AG04450 (cell line): ENCODE measurements at places on chromosomes 3 and 15.

- no peak for DNase-seq
Observed at GRCh38 chr3:146705225-146705624, 100.1 kb upstream of the PLSCR5 start.

DNA sequence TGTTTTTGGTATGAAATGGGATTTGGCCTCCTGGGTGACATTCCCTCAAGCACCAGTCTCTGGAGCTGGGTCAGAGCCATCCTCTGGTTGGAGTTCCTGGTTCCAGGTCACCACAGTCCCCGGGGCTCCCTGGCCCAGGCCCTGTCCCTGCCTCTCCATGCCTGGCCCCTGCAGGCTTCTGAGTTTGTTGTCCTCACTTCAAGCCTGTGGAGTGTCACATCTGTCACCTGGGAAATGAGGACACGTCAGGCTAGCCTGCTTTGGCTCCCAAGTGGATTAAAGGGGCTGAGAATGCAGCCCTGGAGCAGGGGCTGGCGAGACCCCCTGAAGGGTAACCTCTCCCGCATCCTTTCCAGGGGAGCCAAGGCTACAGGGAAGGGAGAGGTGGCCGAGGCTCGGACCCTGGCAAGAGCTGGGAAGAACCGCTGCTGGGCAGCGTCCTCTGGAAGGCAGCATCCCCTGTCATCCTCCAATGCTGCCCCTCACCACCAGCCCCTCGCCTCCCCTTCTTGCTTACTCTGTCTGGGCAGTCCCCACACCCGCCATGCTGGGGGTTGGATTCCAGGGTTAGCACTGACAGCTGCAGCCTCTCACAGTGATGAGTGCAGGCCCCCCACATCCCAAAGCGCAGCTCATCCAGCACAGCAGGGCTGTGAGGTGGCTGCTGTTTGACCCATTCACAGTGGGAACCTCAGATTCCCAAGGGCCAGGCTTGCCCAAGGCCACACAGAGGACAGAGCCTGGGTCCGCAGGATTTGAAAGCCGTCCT is 75.5 kb upstream of the IQSEC1 start:
- DNase-seq, result no peak

DNA sequence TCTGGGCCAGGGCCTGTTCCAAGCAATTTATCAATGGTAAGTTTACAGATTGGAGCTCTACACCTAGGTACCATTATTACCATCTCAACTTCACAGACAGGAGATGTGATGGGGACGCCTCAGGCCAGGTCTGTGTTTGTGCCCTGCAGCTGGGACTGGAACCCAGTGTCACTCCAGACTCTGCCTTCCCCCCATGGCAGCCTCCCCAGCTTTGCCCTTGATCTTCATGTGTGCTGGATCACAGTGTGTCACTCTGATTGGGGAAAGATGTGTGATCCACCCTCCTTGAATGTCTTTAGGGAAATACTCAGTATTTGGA is 59.6 kb downstream of the MGLL start:
- no peak for DNase-seq

GRCh38 chr3:155252021-155252420 is 41.5 kb downstream of the STRIT1 start:
- DNase-seq, result no peak

- no peak for DNase-seq
Observed at GRCh38 chr15:77329202-77329601, 90.7 kb downstream of the PEAK1 start.

- DNase-seq, result no peak
Observed at GRCh38 chr3:152195206-152195605, 73.5 kb upstream of the MBNL1 start.

- no peak for DNase-seq
Observed at GRCh38 chr15:86433983-86434382, 354.3 kb downstream of the AGBL1 start.

DNA sequence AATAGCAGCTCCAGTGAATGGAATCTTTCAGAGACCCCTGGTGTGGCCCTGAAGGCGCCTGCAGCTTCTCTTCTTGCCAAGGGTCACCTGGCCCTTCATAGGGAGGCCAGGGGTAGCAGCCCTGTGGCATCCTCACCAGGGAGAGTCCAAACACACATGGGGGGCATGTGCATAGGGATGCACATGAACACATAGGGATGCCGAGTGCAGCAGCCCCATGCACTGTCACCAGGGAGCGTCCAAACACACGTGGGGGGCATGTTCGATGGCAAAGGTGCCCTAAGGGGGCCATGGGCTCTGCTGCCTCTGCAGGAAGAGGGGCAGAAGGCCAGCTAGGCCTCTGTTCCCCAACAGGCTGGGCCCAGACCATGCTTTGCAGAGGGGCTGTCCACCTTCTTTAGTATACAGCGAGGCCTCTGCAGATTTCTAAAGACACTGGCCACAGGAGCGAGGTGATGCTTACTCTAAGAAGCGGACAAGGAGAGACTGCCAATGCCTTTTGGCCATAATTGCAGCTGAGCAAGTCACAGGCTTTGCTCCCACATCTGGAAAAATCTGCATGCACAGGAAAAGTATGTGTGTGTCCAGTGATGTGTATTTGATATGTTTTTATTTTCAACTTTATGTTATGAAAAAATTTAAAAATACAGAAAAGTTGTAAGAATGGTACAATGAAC is 21.0 kb downstream of the ANAPC13 start:
- no peak for DNase-seq

DNA sequence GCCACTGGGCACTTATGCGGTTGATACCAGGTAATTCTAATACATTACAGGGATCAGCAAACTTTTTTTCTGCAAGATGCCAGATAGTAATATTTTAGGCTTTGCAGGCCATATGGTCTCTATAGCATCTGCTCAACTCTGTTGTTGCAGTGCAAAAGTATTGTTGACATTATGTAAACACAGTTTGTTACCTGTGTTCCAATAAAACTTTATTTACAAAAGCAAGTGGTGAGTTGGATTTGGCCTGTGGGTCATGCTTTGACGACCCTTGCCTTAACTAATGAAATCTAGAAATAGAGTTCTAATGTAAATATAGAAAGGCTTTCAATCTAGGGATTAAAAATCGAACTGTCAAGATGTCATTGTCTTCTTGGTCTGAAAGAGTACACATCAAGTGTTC is 44.4 kb downstream of the PIK3CA start:
- DNase-seq, result no peak

- peak; percentile 62 for DNase-seq
Observed at GRCh38 chr3:150079029-150079739, 108.5 kb upstream of the PFN2 start.

DNA sequence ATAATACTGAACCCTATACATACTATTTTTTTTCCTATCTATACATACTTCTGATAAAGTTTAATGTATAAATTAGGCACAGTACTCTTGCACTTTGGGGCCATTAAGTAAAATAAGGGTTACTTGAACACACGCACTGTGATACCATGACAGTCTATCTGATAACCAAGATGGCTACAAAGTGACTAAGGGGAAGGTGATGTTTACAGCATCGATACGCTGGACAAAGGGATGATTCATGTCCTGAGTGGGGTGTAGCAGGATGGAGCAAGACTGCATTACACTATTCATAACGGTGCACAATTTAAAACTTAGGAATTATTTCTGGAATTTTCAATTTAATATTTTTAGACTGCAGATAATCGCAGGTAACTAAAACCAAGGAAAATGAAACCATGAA is 30.0 kb upstream of the SLC2A2 start:
- DNase-seq, result peak; percentile 15

- no peak for DNase-seq
Observed at GRCh38 chr15:23567921-23568320, 2.4 kb downstream of the MKRN3 start.
